ENCODE measurements at places on chromosomes 3 and 15.
A peak's percentile ranks its signal among the peaks of the same experiment; 100 is the strongest.

GRCh38 chr15:55401786-55402246 lies 6.3 kb downstream of the CCPG1 start:
- DNase-seq = no peak

DNA sequence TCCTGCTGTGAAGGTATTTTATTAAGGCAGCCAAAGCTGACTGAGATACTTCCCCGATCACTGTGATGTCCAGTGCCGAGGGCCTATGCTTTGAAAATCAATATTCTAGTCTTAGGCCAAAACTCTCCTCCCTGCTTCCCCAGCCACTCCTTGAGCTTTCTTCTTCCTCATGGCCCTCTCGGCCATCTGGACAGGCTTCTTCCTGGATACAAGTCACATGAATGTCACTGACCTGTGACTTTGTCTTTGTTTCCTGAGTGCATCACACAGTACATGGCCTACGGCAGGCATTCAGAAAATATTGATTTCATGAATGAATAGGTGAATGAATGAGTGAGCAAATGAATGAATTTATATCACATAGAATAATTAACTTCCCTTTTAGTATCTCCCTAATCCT lies 24.6 kb upstream of the HES1 start:
- no peak for DNase-seq

- peak; percentile 54 for DNase-seq
Measured at GRCh38 chr15:94272251-94272898, 41.0 kb downstream of the MCTP2 start.

DNA sequence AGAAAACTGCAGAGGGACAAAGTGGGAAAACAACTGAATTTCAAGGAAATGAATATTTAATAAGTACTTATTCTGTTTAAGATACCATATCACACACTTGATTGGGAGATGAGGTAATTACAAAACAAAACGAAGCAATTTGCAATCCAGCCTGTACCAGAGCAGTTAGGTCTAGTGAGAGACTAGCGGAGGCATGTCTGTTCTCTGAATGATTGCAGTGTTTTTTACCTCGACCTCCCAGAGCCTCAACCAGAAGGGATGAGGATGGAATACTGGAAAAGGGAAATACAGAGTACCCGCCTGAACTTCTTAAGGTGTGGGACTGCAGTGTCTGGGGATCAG lies 59.5 kb downstream of the PIK3CB start:
- DNase-seq = no peak

- DNase-seq = no peak
Measured at GRCh38 chr3:159607856-159608255, 380.8 kb upstream of the IL12A start.

DNA sequence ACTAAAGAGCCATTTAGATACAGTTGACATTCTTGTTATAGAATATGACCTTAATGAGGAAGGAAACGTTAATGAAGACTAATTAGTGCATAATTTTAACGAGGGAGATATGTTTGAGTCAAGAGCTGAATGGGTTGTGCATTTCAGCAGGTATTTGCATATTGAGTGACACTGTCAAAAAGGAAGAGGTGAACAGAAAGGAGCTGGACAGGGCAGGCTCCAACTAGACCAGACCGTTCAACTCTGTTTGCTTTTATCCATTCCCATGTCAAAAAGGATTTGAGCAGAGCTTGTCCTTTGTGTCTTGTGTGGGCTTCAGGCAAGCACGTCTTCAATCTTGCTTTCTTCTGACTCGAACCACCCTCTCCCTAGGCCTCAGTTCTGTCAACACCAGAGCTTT lies 40.7 kb downstream of the B3GALNT1 start:
- DNase-seq = no peak

- DNase-seq = peak; percentile 31
Measured at GRCh38 chr3:131782751-131783150, 252.1 kb downstream of the CPNE4 start.

DNA sequence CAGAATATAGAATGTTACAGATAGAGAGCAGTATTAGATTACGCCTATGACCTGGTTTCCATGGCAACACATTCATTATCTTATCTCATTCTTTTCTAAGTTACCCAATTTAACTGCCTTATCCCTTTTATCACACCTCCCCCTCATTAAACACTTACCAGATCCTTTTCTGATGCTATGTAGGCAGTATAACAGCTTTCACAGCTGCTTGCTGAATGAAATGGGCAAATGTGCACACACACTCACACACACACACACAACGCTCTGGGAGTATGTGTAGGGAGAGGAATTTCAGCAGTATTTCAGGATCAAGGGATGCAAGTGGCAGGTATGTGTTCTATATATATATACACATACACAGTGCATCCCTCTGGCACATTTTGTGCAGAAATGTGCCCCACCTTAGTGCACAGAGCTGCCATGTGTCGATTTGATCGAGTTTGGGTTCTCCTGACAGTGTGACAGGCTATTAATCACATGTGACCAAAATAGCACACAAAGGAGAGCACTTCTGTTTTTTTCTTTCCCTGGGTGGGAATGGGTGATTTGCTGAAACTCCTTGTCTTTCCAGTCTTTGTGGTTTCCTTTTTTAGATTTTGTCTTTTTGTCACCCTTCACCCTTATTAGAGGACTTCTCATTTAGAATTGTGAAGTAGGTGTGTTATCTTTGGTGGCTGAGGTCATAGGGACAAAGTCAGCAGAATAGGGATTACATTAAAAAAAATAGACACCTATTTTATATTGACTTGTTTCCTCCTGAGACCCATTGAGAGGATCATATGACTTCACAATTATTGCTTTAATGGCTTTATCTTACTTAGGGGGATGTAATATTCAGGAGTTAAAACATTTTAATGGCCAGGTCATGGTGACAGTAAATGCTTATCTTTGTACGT lies 553.7 kb downstream of the PDCD6IP start:
- no peak for DNase-seq

- DNase-seq = no peak
Measured at GRCh38 chr3:24195504-24196230, 250.6 kb downstream of the NR1D2 start.

- no peak for DNase-seq
Measured at GRCh38 chr3:101942356-101942755, 93.0 kb downstream of the NFKBIZ start.

- DNase-seq = no peak
Measured at GRCh38 chr3:127043041-127043641, 60.2 kb downstream of the PLXNA1 start.

- DNase-seq = no peak
Measured at GRCh38 chr15:98953000-98953787, 54.4 kb downstream of the PGPEP1L start.

GRCh38 chr3:25306066-25306465 lies 122.0 kb upstream of the RARB start:
- DNase-seq = no peak

- no peak for DNase-seq
Measured at GRCh38 chr3:185613016-185613415, 26.9 kb downstream of the SENP2 start.

DNA sequence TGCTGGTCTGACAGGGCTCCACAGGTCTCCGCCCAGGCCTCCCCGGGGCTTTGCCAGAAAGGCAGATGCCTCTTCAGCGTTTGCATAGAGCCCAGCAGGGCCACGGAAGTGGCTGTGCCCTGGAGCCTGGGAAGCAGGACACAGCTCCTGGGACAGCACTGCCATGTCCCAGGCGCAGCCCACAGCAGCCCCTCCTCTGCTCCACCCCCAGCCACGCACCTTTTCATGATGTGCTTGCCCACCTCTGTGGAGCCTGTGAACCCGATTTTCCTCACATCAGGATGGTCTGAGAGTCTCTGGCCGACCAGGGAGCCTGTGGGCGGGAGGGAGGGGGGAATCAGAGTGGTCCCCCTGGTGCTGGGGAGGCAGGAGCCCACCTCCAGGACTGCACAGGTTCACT lies 33.9 kb upstream of the SLC41A3 start:
- no peak for DNase-seq

- DNase-seq = no peak
Measured at GRCh38 chr3:55619046-55619808, 132.1 kb upstream of the WNT5A start.

GRCh38 chr15:73058437-73058836 lies 6.2 kb downstream of the NEO1 start:
- DNase-seq = no peak

GRCh38 chr3:196320137-196320536 lies 2.1 kb upstream of the DYNLT2B start:
- no peak for DNase-seq

- DNase-seq = no peak
Measured at GRCh38 chr3:38022301-38022700, 7.1 kb downstream of the PLCD1 start.

- peak; percentile 92 for DNase-seq
Measured at GRCh38 chr3:168047190-168047795, 48.4 kb downstream of the GOLIM4 start.

- DNase-seq = no peak
Measured at GRCh38 chr3:71783152-71783551, 1.8 kb downstream of the PROK2 start.

DNA sequence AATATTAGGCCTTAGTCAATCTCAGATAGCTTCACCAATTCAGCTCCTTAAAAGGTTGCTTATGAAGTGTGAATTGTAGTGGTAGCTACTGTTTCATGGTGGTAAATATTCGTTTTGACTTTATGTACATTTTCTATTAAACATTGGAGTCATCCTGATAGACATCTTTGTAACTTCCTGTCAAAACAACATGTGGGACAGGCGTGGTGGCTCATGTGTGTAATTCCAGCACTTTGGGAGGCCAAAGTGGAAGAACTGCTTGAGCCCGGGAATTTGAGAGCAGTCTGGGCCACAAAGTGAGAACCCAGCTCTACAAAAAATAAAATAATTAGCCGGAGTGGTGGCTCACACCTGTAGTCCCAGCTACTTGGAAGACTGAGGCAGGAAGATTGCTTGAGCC lies 2.0 kb upstream of the TRIM59 start:
- no peak for DNase-seq

- no peak for DNase-seq
Measured at GRCh38 chr3:172592898-172593669, 69.9 kb upstream of the TNFSF10 start.

- DNase-seq = no peak
Measured at GRCh38 chr15:22810033-22810852, 23.8 kb downstream of the NIPA1 start.

DNA sequence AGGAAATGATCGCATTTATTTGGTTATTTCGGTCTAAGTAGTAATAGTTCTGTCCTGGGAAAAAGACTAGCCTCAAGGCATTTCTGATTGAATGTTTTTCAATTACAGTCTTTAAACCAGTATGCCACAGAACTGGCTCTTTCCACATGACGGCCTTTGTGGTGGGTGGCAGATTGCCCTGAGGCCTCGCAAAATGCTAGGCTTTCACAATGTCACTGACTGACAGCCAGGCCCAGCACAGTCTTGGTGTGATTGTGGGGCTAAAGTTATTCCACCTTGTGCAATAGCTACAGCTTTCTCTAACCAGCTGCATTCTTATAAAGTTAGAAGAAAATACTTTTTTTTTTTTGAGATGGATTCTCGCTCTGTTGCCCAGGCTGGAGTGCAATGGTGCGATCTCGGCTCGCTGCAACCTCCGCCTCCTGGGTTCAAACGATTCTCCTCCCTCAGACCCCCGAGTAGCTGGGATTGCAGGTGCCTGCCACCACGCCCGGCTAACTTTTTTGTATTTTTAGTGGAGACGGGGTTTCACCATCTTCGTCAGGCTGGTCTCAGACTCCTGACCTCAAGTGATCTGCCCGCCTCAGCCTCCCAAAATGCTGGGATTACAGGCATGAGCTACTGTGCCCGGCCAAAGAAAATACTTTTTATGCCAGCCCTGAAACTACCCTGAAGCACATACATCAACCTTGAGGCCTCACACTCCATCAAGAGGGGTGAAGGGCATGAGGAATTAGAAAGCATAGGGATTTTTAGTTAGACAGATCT lies 2.5 kb upstream of the ADIPOQ start:
- DNase-seq = no peak

- DNase-seq = no peak
Measured at GRCh38 chr15:29910068-29910467, 87.8 kb upstream of the TJP1 start.

DNA sequence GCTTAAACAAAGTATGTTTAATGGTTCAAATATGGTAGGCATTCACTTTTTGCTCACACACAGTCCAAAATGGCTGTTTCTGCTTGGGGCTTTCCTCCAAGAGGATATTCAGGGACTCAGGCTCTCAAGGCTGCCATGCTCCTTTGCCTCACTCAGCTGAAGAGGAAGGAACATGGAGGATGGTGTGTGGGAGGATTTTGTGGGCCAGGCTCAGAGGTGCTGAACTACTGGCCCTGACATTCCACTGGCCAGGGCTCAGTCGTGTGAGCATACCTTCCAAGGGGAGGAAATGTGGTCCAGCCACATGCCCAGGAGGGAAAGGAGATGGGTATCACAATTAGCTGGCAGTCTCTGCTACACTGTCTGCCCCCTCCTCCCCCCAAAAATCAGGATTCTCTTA lies 8.7 kb downstream of the PXYLP1 start:
- DNase-seq = no peak

GRCh38 chr15:35751413-35752133 lies 205.6 kb upstream of the DPH6 start:
- peak; percentile 69 for DNase-seq

GRCh38 chr3:27533718-27534573 lies 49.8 kb upstream of the SLC4A7 start:
- no peak for DNase-seq

- DNase-seq = no peak
Measured at GRCh38 chr3:192054881-192055280, 593.9 kb downstream of the PYDC2 start.

- DNase-seq = peak; percentile 61
Measured at GRCh38 chr15:31867536-31868442, 162.5 kb upstream of the CHRNA7 start.

GRCh38 chr3:109851854-109852253 lies 514.5 kb upstream of the DPPA4 start:
- DNase-seq = no peak

- no peak for DNase-seq
Measured at GRCh38 chr3:152359385-152360248, 90.9 kb downstream of the MBNL1 start.

- DNase-seq = no peak
Measured at GRCh38 chr3:25396686-25397085, 31.4 kb upstream of the RARB start.

DNA sequence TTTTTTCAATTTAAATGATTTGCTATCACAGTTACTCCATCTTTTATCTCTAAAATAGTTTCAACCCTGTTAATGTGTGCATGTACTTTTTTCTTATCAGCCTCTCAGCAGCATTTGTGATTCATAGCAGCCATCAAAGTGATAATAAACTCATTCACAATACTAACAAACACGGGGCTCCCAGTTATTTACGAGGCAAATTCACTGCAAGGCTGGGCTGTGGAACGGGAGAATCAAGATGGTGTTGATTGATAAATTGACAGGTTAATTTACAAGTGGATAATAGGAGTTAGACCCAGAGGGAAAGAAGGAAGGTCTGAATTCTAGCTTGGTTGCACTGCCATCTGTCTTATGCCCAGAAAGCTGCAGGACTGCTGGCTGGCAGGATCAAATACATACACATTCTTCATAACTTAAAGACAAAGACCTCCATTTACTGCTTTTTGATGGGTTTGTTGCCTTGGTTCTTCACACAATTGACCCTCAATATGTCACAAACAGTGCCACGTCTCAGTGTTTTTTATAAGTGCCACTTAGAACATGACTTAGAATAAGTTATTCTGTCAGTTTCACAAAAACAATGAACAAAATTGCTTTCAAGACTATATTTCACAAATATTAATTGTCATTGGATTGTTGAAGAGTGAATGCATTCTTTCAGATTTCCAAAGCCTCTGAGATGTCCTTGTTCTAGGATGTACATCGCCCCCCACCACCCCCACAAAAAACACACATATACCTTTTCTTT lies 562.8 kb downstream of the NR2F2 start:
- peak; percentile 24 for DNase-seq

Measured in hematopoietic multipotent progenitor cell treated with erythropoietin and hydrocortisone succinate and interleukin-3 and kit ligand, for 8 days (in vitro differentiated cells).